B cell (primary cell): ENCODE measurements at places on chromosomes 3 and 15. TPM values are rescaled to one million over a fixed set of nuclear protein-coding genes. Genes with fewer than 3 reads are reported as not detected.

DNA sequence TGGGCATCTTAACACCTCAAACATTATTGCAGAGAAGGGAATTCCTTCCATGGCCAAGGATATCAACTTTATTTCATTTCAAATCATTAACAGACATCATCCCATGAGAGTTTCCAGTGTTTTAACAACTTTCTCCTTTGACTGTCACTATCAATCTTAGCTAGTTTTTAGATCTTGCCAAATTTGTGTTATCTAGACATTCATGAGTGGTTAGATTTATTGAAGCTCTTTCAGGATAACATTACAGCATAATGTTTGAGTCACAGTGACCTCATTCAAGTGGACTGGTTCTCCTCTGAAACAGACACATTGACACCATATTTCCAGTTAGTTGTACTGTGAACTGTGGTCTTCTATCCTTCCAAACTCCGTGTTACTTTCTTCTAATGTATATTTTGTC, 8.6 kb upstream of the TNFAIP8L3 start:
- no peaks in the 10 kb centered on the region for H3K36me3 ChIP-seq
- no peaks in the 10 kb centered on the region for H3K4me1 ChIP-seq
- no peak overlapping the region for H3K4me3 ChIP-seq
- H3K27me3 ChIP-seq, result peaks cover 4% of the 10 kb centered on the region
- no peak for DNase-seq

CAMK2N2 gene
- polyA plus RNA-seq, result not detected in 2 replicates

CLDN18 gene
- not detected in 2 replicates for polyA plus RNA-seq

TRNT1 gene
- polyA plus RNA-seq, result 4.5 and 6.6 TPM in 2 replicates

PAQR5 gene
- not detected in 2 replicates for polyA plus RNA-seq
